Foreskin keratinocyte (primary cell): ENCODE measurements at places on chromosomes 16 and 17. TPM values are rescaled to one million over a fixed set of nuclear protein-coding genes. Genes with fewer than 3 reads are reported as not detected.

C17orf100 gene
- 1.1 and 1.4 TPM in 2 replicates for polyA plus RNA-seq

RMI2 gene
- 25.0 and 29.0 TPM in 2 replicates for polyA plus RNA-seq

PIP4K2B gene
- 12.6 and 13.8 TPM in 2 replicates for polyA plus RNA-seq

RASD1 gene
- polyA plus RNA-seq = 0.07 and 0.08 TPM in 2 replicates

SLC5A11 gene
- polyA plus RNA-seq = not detected in 2 replicates
